KG1 (cell line): ENCODE measurements at places on chromosomes 6 and 20.

- peak; percentile 84 for DNase-seq
Observed at GRCh38 chr6:130020907-130021629, 2.7 kb downstream of the L3MBTL3 start.

GRCh38 chr6:47141171-47141570 is 99.0 kb upstream of the ADGRF1 start:
- DNase-seq: no peak

DNA sequence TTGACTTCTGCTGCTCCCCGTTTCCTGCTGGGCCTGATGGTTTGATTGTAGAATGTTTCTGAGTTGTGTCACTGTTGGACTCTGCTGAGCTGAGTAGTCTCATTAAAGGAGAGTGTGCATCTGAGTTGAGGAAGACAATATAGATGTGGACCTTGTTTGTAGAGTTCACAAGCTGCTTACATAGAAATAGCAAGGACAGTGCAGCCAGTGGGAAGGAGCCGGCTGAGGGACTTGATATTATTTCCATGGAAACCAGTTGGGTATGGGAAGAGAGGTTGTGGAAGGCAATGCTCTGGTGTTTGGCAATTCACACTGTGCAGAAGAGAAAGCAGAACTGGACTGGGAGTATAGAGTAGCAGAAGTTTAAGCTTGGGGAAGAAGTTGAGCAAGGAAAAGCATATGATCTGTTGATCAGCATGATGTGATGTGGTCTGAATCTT is 14.8 kb downstream of the IGF2R start:
- DNase-seq: no peak

DNA sequence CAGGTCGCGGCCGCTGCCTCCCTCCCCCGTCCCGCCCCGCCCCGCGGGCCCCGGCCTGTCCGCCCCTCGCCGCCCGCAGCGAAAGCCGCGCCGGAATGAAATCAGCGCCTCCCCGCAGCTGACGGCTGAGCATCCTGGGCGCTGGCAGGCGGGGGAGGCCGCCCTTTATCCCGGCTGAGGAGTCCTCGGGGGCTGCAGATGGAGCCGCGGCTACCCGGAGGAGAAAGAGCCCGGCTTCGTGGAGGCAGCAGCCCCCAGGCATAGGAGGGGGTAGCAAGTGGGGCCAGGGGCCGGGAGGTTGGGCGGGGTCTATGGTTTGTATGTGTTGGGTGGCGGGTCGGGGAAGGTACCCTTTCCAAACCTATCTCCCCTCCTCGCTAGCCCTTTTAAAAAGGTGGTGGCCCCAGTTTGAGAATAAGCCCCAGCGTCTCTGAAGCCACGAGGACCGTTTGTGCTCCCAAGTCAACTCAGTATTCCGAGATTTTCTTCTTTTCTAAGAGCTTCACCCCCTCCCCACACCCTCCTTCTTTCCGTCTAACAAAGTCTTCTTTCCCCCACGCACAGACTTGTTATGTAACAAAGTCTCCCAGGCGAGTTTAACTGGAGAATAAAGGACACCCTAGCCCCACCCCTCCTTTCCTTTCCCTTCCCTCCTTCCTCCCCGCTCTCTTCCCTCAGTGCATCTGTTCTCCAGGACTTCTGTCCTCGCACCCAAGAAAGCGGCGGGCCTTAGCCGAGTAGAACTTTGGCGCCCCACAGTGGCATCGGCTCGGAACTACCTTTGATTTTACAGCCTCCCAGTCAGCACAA is 11.0 kb downstream of the POU3F2 start:
- peak; percentile 60 for DNase-seq

DNA sequence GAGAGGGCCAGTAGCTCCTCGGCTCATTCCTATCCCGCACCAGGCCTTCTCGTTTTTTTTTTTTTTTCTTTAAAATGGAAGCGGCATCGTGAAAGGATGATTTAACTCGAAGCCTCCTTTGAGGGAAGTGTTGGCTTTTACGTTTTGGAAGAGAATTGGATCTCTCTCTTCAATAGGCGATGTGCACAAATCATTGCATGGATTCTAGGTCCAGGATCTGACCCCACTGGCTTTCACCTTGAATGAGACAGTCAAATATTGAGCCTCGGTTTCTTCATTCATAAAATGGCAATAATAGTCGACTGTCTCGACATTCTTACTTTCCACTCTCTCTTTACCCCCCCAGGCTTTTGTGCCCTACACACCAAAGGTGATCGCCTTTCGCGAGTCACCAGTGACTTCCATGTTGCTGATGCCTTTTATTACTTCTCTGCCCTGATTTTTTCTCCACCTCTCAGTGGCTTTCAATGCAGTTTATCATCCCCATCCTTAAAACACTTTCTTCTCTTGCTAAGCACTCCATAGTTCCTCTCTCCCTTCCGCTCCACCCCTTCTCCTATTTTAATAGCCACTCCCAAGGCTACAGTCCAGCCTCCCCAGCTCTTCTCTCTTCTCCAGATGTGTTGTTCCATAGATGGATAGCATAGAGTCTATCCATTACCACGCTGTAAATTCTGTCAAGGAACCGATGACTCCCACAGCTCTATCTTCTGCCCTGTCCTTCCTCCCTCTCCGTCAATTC is 473 bp upstream of the DTNBP1 start:
- no peak for DNase-seq

GRCh38 chr6:82909551-82909950 is 156.1 kb downstream of the UBE3D start:
- no peak for DNase-seq

- no peak for DNase-seq
Observed at GRCh38 chr6:106128981-106129781, 43.0 kb downstream of the PRDM1 start.

DNA sequence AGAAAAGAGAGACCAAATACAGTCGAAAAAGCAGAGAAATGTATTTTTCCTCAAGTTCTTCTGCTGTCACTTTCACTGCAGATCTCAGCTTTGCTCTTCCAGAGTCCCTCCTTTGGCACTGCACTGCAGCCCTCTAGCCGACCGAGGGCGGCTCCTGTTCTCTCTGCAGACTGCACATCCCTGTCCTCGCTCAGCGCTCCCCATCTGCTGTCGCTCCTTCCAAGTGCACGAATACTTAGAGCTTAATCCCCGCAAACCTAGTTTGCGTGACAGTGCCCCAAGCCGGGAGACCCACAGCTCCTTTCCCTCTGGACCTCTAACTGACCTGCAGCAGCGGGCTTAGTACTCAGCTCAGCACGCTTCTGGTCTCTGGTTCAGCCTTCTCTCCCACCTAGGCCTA is 15.2 kb downstream of the RPP21 start:
- no peak for DNase-seq

DNA sequence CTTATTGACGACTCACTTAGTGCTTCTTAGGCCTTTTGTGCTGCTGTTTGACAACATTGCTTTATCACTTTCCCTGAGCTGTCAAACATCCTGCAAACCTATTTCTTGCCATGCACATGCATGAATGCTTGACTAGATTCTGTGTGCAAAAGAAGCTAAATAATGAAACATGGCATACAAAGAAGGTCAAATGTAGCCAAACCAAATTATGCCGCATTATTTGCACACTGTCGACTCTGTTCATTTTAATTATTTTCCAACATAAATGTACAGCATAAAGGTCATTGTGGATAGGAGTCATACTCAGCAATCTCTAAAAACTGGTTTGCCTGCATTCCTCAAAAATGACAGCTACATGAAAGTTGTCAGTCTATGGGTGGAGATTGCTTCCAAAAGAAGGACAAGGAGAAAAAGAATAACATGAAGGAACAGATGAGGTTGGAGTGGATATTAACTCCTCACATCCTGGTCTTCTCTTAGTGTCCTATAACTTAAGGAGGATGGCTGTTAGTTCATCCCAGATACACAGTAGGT is 123.1 kb upstream of the STXBP5 start:
- DNase-seq: no peak

GRCh38 chr6:107319906-107320530 is 139.3 kb downstream of the PDSS2 start:
- no peak for DNase-seq

DNA sequence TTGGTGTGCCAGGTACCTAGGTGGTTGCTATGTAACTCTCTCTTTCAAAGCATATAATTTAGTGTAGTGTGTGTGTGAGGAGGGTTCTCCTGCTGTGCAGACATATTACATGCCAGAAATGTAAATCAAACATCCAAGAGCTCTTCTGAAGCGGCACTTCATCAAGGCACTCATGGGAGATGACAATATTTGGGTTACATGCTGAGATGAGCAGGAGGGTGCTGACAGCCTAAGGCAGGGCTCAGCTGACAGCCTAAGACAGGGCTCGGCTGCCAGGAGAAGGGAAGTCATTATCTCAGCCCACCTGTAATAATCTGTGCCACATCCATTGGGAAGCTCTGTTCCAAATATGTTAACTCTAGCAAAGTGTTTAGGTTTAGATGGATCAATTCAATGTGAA is 39.1 kb downstream of the ADGRF5 start:
- no peak for DNase-seq

DNA sequence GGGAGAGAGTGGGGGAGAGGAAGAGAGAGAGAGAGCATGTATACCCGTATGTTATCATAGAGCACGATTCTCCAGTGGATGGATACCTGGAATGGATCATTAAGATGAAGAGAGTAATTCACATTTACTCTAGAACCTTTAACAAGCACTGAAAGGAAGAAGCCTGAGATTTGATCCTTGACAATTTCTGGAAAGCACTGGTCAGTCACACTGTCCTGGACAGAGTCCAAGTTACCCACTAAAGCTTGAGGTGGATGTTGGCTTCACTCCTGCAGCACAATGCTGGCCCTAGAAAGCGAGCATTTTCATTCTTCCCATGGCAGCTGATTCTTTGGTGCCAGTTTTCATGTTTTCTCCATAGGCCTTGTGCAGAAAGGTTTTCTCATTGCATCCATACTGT is 25.6 kb downstream of the NFYA start:
- no peak for DNase-seq

- DNase-seq: no peak
Observed at GRCh38 chr6:36679043-36679833, 724 bp downstream of the CDKN1A start.

- DNase-seq: no peak
Observed at GRCh38 chr6:97626671-97627441, 343.8 kb upstream of the MMS22L start.

- no peak for DNase-seq
Observed at GRCh38 chr6:163702736-163703135, 288.2 kb downstream of the QKI start.

DNA sequence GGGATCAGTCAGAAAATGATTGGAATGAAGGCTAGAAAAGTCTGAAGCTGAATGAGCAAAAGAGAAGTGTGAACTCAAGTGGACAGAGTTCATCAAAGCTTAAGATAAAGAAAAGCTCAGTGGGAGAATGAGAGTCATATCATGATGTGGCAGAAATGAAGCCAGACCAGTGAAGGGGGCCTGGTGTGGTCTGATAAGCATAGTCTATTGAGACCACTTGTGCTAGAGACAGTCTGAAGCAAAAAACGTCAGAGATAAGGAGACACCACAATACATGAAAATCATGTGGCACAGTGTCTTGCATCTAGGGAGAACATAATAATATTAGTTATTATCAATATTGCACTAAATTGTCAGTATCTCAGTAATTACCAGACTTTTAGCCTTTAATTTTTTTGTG is 601.5 kb downstream of the UTRN start:
- DNase-seq: no peak

- DNase-seq: no peak
Observed at GRCh38 chr6:169702840-169703246, 917 bp downstream of the C6orf120 start.

DNA sequence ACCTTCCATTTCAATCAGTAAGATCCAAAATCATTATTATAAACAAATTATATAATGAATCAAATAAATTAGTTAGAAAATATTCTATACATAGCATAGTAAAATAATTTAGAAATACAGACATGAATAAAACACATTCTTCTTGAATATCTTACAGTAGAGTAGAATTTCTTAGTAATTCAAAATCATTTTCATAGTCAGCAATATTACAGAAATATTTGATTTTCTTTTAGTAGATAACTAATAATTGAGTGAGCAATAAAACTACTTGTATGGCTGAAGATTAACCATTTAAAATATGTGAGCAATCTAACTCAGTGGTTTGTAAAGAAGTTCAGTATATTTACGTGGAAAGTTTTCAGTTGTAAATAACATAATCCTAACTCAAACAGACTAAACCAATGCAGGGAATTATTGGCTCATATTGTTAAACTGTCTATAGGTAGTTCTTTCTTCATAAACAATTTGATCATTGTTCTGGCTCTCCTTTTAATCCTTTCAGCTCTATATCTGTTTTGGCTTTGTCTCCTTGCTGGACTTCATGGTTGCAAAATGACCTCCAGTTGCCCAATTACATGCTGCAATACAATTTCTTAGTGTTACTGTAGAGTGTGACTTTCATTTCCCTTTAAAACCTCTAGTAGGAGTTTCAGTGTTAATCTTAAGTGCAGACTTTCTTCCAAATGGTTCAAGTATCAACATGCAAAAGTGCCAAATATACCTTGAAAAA is 307.5 kb downstream of the EYS start:
- no peak for DNase-seq

GRCh38 chr6:100620085-100620840 is 155.5 kb upstream of the SIM1 start:
- no peak for DNase-seq

DNA sequence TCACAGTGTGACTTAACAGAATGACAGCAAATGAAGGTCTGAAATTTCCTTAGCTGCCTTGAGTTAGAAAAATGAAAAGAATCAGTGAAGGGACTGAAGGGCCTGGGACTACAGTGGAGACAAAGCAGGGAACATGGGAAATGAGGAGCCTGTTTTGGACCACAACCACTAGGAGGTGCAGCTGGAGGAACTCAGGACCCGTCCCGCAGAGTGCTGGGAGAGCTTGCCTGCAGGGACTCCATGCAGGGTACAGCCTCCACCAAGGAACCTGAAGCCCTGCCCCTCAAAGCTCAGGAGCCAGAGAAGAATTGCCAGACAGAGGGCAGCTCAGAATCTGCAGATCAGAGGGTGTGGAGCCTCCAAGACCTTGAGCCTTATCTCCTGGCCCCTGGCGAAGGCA is 50.7 kb downstream of the LRFN2 start:
- DNase-seq: no peak

- no peak for DNase-seq
Observed at GRCh38 chr20:33233129-33233774, 2.5 kb upstream of the BPIFA1 start.

GRCh38 chr6:81633391-81633790 is 119.1 kb downstream of the TENT5A start:
- DNase-seq: no peak

DNA sequence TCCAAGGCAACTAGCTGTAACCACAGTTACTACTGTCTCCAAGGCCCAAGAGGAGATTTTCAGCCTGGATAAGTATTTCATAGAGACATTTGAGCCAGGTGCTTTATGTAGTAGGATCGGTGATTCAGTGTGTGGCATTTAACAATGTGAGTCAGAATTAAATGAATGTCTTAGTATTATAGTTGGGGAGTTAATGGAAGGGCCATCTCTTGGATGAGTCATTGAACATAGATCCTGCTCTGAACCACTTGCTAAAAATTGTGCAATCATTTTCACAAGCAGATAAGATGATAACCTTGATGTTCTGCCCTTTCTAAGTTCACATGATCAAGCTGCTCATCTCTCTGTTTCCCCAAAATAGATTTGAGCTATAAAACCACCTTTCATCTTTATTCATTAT is 668.9 kb upstream of the CITED2 start:
- DNase-seq: no peak

DNA sequence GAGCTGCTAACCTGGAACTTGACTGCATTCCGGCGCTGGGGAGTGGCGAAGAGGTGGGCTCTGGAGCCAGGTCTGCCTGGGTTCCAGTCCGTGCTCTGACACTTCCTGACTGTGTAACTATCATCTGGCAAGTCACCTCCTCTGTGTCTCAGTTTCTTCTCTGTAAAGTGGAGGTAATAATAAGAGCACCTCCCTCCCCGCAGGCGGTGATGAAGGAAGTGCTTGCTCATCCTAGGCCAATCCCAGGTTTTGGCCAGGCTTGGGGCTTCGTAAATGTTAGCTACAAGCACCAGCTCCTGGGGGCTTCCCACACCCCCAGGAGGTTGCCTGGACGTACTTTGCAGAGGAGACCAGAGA is 32.8 kb downstream of the SNAI1 start:
- DNase-seq: no peak
